ENCODE measurements at places on chromosomes 12 and 14. TPM values are rescaled to one million over a fixed set of nuclear protein-coding genes. Genes with fewer than 3 reads are reported as not detected.

The MYF5 gene
- total RNA-seq: not detected

The AKAP6 gene
- total RNA-seq: 0.62 TPM

The ACOT4 gene
- total RNA-seq: not detected

The NINJ2 gene
- 2.6 TPM for total RNA-seq

The PIANP gene
- not detected for total RNA-seq
